Pons (tissue), 1 donor: ENCODE measurements at places on chromosomes 7 and 10.

DNA sequence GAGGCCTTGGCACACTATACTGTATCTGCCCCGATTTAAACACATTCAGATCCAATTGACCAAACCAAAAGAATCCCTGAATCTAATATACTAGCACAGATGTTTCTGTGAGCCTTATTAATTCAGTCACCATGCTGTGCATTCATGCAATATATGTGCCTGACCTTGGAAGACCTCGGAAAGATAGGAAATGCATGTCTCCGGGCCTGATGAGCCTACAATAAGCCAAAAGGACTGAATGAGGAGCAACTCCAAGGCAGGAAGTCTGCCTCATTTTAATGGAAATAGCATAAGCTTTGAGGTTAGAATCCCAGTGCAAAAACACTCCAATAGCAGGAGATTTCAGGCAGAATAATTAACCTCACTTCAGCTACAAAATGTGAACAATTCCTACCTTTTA, 316.7 kb downstream of the LRRTM3 start:
- DNase-seq: no peak

DNA sequence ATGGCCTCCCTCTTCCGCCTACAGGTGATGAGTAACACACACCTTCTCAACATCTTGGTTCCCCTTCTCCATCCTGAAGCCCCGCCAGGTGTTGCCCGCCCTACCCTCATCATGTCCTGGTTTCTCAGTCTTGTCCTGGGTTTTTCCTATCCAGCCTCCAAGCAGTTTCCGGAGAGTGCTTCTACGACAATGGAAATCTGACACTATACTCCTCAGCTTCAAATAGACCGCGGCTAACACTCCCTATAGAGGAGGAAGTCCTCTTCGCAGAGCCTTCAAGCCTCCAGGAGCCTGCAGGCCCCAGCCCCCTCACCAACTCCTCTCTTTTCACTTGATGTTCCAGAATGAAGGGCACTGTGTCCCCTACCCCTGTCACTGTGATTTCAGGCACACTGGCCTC, 147.4 kb downstream of the PRPF18 start:
- no peak for DNase-seq

DNA sequence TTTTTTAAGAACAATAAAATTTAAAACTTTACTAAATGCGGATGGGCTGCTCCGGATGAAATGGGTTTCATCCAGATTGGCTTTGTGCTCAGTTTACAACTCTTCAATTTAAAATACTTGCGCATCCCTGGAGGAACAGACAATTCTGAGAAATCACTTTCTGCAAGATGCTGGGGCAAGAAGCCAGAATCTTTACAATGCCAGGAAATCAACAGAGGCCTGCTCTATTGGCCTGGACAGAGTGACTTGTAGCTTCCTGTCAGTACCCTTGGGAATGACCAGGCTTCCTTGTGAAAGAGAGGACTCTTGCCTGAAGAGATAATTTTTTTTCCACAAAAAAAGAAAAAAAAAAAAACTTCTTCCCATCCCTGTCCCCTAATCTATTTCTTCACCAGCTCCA, 3.9 kb upstream of the FAM13C start:
- peak; percentile 91 for DNase-seq

- DNase-seq: no peak
Observed at GRCh38 chr10:92569071-92569470, 4.8 kb downstream of the IDE start.

GRCh38 chr10:190216-190615, 55.0 kb downstream of the ZMYND11 start:
- no peak for DNase-seq

DNA sequence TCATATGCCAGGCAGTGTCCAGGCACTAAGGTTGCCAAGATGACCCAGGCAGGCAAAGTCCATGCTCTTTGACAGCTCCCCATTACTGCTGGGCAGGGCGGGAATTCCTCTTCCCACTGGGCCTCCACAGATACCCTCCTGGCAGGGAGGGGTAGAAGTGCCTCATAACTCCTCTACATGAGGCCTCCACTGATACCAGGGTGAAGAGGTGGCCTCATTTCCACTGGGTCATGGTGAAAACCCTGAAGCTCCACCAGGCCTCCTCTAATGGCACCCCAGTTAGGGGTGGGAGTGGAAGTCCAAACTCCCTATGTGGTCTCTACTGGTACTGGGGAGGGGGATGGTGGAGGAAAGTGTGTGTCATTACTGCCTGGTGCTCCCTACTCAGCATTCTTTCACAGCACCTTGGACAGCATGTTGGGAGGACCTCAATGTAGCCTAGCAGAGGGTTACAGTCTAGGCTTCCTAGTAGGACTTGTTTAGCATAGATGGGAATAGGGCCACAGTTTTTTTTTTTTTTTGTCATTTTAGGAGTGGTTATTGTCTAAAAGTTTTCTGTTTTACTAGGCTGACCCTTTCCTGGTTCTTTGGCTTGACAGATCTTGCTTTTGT, 34.6 kb upstream of the GLCCI1 start:
- no peak for DNase-seq

GRCh38 chr10:31707093-31708039, 221.3 kb downstream of the ARHGAP12 start:
- DNase-seq: peak; percentile 89

DNA sequence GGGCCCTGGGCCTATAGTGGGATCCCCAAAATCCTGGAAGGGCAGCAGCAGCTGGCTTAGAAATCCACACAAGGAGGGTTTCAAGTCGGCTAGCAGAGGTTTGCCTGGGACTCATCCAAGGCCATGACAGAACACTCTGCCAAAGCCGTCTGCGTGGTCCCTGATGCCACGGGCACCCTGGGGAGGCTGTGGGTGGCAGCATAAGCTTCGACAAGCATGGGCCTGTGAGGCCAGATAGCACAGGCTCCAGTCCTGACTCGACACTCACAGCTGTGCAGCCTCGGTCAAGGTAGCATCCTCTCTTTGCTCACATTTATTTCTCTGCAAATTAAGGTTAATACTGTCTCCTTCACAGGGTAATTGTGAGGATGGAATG, 138.3 kb downstream of the JCAD start:
- DNase-seq: peak; percentile 10

DNA sequence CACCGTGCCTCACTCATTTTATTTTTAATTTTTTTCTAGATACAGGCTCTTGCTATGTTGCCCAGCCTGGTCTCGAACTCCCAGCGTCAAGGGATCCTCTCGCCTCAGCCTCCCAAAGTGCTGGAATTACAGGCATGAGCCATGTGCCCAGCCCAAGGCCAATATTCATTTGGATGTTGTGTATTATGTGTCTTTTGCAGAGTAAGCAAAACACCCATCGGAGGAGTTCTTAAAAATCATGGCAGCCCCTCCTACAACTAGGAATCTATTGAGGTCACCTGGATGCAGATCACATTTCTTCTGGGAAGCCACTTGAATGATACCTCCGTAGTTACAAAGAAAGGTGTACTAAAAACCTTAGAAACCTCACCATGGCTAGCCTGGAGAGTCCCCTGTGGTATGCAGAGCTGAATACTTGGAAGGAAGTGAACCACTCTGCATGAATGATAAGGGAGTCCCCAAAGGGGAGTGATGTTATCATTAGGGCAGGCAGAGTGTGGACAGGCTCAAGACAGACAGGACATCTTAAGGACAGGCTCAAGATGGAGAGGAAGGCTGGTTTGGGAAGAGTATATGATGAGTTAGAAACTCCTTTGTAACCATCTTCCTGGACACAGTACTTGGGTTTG, 185.7 kb downstream of the TAX1BP1 start:
- DNase-seq: no peak
